ENCODE measurements at places on chromosomes 12 and 14.

DNA sequence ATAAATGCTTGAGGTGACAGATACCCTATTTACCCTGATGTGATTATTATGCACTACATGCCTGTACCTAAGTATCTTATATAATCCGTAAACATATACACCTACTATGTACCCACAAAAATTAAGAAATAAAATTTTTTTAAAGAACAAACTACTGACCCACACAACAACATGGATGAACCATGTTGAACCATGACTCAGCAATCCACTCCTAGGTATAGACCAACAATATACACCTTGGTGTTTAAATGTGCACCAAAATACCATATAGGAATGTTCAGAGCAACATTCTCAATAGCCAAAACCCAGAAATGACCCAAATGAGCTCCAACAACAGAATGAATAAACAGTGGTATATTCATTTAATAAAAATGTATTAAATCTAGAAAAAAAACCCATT is 245.1 kb downstream of the GXYLT1 start:
- no peak for DNase-seq

DNA sequence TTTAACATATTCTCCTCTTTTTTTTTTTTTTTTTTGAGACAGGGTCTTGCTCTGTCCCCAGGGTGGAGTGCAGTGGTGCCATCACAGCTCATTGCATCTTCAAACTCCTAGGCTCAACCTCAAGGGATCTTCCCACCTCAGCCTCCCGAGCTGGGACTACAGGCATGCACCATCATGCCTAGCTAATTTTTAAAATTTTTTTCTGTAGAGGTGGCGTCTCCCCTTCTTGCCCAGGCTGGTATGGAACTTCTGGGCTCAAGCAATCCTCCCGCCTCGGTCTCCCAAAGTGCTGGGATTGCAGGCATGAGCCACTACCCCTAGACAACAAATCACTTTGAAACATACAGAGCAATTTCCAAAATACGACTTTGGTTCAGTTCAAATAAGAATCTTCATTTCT is 154.8 kb downstream of the PAX9 start:
- DNase-seq, result no peak

- no peak for DNase-seq
These were observed 1.5 kb downstream of the ASB2 start for GRCh38 chr14:93974833-93975232.

DNA sequence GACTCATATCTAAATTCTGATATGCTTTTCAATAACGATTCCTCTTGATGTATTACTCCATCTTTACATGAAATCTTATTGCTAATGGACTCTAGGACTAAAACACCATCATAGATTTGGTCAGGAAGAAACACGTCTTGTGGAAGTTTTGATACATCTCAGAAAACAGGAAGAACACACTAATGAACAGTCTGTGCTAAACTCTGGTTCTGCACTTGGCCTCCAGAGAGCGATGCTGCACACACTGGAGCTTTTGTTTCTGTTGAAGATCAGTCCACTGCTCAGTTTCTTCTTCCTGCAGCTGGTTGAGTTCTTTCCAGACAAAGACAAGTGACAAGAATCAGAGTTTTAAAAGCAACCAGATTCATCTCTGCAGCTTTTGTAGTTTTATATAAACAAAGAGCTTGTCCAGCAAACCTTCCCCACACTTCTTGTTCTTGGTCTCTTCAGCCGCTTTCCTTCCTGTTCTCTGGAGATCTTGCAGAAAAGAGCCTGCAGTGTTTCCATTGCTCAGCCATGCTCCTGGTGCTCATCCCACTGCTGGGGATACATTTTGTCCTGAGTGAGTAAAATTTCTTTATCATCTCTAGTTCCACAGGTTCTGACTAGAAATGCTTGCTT is 229.1 kb upstream of the OR4E1 start:
- peak; percentile 42 for DNase-seq

DNA sequence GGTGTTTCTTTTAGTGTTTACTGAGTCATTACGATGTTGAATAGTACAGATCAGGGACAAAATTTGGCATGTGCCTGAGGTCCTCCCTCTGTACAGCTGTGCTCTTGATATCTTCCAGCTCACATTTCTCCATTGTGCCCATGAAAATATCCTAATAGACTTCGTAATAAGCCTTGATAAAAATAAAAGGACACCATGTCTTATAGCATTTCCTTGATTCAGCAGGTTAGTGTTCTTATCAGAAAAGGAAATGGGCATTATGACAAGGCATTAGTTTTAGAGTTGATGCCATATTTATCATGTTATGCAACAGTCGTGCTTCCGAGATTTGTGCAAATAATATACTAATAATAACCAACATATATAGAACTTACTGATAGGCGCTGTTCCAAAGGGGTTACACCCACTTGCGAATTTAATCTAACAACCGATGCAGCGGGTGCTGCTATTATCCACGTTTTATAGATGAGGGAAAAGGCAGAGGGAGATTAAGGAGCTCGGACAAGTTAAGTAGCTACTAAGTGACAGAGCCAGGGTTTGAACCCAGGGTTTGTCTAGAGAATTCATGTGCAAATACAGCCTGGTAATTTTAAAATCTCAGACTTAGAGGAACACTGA is 15.1 kb upstream of the WNK1 start:
- DNase-seq, result no peak

- peak; percentile 74 for DNase-seq
These were observed 80.7 kb downstream of the KDM2B start for GRCh38 chr12:121499929-121500793.

- DNase-seq, result no peak
These were observed 214.8 kb downstream of the MSRB3 start for GRCh38 chr12:65492998-65493912.

GRCh38 chr12:48157889-48158370 is 615 bp upstream of the ASB8 start:
- DNase-seq, result peak; percentile 5

DNA sequence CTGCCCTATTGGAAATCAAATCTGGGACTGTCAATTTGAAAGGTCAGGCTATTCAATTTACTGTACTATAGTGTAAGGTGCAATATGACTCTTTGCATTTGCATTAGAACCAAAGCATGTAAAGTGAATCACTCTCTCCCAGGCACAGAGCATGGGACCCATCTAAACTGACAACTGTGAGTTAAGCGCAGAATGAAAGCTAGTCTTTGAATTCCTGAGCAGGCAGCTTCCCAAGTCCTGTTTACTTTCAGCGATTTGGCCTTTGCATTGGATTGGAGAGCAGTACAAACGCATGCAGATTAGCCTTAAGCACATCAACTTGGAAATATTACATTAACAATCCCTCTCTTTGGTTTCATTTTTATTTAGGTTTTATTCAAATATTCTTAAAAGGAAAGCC is 74.6 kb downstream of the RERG start:
- no peak for DNase-seq

DNA sequence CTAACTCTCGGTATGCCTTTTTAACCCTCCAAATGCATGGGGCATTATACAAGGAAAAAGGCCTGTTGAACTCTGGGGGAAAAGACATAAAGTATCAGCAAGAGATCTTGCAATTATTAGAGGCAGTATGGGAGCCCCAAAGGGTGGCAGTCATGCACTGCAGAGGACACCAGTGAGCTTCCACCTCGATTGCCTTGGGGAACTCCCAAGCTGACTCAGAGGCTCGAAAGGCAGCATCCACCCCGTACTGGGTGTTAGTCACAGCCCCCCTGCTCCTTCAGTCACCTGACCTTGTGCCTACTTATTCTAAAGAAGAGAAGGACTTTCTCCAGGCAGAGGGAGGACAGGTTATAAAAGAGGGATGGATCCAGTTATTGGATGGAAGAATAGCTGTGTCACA is 781.4 kb upstream of the TMEM132C start:
- DNase-seq, result peak; percentile 9

GRCh38 chr12:123105211-123105826 is 45.6 kb downstream of the PITPNM2 start:
- DNase-seq, result no peak

GRCh38 chr12:13220838-13221237 is 24.3 kb downstream of the EMP1 start:
- no peak for DNase-seq

DNA sequence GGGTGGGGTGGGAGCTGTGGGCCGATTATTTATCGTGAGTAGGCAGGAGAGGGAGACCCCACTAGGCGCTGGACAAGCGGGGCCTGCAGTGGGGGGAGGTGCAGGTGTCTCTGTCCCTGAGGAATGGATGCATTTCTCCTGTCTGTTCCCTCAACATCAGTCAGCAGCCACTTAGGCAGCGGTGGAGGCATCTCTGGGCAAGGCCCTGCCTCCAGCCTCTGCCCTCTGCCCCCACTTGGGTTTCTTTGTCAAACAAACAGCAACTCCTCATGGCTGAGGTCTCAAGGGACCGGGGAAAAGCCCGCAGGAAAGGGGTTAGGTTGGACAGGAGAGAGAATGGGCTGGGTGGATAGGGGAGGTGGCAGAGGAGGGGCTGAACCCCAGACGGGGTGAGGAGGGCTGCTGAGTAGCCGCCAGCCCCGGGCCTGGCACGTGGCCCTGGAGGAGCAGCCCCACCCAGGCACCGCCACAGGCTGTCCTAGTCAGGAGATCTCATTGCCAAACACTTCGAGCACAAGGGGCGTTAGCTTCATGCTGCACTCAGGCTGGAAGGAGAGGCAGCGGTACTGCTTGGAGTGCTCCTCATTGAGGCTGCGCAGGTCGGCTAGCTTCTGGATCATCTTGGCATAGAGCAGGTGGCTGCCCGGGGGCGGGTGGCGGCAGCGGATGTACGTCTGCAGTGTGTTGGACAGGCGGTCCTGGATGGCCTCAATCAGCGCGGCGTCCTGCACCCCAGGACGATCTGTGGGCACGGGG is 24.7 kb upstream of the HDAC7 start:
- DNase-seq, result no peak

DNA sequence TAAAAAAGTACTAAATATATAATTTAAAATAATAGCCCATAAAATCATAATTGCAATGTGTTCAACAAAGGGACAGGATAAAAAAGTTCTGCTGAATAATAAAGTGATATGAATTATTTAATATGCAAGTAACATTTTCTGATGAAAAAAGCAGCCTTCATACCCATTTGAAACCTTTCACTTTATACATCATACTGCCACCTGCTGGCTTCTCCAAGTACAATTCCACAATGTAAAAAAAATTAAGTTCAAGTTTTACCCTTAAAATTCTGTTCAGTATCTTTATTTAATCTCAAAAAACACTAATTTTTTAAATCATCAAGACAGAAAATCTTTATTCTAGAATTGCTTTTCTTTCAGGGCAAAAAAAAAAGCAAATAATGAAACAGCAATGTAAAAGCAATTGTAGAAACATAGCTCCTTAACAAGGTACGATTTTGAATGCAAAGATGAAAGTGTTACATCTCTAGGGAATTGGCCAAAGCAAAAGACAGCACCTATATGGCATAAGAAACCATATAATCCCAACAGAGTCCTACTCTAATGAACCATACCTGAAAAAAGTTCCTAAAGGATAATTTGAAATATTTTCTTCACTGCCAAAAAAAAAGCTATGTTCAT is 15.0 kb downstream of the MDM1 start:
- DNase-seq, result peak; percentile 36

DNA sequence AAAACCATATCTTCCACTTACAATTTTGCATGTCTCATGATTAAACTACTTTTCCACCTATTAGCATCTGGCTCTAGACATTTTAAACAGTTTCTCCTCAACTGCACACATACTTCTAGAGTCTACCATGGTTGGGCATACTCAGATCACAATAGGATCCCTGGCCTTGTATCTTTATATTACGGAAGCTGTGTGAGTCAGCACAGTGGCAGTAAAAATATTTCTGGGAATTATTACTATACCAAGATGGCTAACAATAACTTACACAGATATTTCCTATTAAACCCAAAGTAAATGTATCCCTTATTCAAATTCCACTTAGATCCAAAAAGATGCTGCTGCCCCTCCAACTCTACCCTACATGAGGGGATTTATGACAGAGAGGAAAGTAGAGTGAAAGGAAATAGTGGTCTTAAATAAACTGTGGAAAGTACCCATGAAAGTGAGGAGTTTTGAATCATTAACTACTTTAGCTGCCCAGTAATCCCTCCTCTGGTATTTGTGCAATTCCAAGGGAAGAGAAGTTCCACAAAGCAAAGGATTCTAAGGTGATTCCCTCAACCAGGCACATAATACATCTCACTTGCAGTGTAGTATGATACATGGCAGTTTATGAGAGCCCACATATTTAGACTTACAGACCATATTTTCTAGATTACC is 14.0 kb upstream of the CPSF6 start:
- no peak for DNase-seq

DNA sequence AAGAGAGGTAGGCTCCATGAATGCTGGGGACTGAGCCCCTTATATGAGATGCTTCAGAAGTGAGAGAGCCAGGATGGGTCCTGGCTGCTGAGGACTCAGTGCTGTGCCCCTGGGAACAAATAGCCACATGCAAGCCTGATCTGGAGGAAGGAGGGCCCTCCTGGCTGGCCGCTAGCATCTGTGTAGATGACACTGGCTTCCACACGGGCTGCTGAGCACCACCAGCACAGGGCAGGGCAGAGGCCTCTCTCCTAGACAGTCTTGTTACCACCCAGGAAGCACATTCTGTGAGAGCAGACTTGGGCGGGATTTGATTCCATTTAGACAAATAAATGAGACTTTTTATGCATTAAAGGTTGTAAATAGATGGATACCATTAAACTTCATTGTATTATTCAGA is 48.0 kb downstream of the ZNF664 start:
- DNase-seq, result no peak

GRCh38 chr14:50262865-50263264 is 31.5 kb upstream of the SOS2 start:
- DNase-seq, result no peak

- DNase-seq, result peak; percentile 57
These were observed 10.0 kb downstream of the TMCC3 start for GRCh38 chr12:94640134-94640928.

- DNase-seq, result no peak
These were observed 129.0 kb downstream of the RBM19 start for GRCh38 chr12:113837084-113837483.
